ENCODE measurements at places on chromosomes 3 and 15. TPM values are rescaled to one million over a fixed set of nuclear protein-coding genes. Genes with fewer than 3 reads are reported as not detected.

DNA sequence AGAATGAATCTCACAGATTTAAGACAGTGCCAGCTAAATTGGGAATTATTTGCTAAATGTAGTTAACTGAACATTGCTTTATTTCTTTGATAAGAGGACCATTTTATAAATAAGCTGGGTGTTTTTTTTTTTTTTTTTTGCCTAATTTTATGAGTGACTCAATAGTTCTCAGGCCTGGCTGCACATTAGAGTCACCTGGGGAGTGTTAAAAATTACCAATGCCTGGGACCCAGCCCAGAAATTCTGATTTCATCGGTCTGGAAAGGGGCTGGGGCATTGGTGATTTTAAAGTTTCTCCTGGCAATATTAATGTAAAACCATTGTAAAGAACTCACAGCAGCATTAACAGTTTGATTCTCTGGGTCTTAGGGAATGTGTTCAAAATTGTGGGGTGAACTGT, 51.2 kb upstream of the PHLDB2 start:
- no peak for DNase-seq
- H3K27ac ChIP-seq, result no peak overlapping the region
- no peaks in the 10 kb centered on the region for H3K27me3 ChIP-seq

- no peak overlapping the region for H3K4me3 ChIP-seq
- no peak for DNase-seq
- peaks cover 2% of the 10 kb centered on the region for H3K27me3 ChIP-seq
- H3K27ac ChIP-seq, result no peak overlapping the region
- H3K36me3 ChIP-seq, result no peaks in the 10 kb centered on the region
Observed at GRCh38 chr3:182023843-182024242, 312.1 kb downstream of the SOX2 start.

The GPR62 gene
- total RNA-seq, result 0.44 TPM

The MAP6D1 gene
- 10.2 TPM for total RNA-seq
